ENCODE measurements at places on chromosomes 4 and X.

DNA sequence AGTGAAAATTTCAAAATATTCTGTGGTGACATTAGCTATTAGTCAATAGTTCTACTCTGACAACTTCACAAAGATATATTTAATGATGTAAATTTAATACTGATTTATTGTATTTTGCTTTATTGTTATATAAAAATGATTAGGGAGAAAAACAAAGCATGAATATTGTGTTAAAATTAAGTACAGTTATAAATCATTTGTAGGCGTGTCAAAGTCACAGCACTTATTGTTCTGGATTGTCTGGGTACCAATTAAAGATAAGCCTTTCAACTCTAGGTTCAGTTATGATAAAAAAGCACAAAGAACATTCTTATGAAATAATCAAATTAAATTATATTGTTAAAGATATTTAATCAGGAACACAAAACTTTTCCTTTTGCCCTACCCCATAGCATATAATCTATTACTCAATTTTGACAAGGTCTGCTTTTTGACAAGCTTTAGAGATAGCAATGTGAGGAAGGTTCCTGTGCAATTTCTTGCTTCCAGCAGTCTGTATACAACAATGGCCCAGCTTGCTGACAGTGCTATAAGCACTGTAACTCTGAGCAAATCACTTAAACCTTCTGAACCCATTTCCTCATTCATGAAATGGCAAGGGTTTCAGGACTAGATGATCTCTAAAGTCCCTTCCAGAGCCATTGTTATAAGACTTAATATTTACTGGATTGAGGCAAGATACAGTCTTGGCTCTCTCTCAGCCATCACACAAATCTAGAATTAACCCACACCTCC lies 910.3 kb upstream of the LCORL start:
- DNase-seq, result no peak

GRCh38 chr4:95155759-95156451 lies 392.9 kb downstream of the UNC5C start:
- DNase-seq, result no peak

GRCh38 chrX:40054793-40055192 lies 43.0 kb downstream of the BCOR start:
- no peak for DNase-seq

- no peak for DNase-seq
Measured at GRCh38 chr4:170190265-170190664, 100.5 kb upstream of the AADAT start.

GRCh38 chr4:56427179-56427578 lies 8.2 kb downstream of the PPAT start:
- no peak for DNase-seq

- DNase-seq, result no peak
Measured at GRCh38 chr4:165208741-165209388, 1.5 kb downstream of the KLHL2 start.

DNA sequence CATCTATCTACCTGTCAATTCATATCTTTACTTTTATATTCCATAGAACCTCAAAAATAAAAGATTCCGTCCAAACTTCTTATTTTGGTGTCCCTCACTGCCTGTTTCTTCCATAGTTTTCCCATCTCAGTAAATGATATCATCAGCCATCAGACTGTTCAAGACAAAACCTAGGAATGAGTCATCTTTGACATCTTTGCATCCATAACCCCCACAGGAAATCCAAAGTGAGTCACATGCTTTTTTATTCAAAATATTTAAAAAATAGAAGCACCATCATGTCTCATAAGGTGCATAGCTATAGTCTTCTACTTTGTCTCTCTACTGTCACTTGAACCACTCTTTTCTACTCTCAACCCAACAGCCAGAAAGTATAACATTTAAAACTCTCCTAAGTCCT lies 29.9 kb upstream of the CXXC4 start:
- DNase-seq, result no peak

DNA sequence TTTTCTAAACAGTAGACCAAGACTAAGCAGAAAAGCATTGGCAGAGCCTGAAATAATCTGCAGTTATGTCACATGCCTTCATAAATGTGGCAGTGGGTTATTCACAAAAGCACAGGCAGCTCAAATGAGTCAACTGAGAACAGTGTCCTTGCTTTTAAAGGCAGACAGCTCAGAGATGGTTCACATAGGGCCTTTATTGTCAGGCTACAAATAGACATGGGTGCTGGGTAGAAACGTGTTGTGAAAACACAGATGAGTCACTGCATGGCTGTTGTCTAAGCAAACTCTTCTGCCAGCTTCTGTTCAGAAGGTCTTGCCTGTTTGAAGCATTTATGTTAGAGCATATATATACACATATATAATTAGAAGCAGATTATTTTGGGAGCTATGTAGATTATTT lies 118.0 kb downstream of the SLC4A4 start:
- no peak for DNase-seq

GRCh38 chr4:180394312-180394711 lies 1848.9 kb upstream of the TENM3 start:
- DNase-seq, result no peak

GRCh38 chr4:46804781-46805413 lies 104.1 kb downstream of the COX7B2 start:
- no peak for DNase-seq

- DNase-seq, result no peak
Measured at GRCh38 chrX:133090236-133090809, 6.6 kb downstream of the USP26 start.

GRCh38 chr4:75180790-75181776 lies 248.2 kb downstream of the PARM1 start:
- DNase-seq, result no peak

DNA sequence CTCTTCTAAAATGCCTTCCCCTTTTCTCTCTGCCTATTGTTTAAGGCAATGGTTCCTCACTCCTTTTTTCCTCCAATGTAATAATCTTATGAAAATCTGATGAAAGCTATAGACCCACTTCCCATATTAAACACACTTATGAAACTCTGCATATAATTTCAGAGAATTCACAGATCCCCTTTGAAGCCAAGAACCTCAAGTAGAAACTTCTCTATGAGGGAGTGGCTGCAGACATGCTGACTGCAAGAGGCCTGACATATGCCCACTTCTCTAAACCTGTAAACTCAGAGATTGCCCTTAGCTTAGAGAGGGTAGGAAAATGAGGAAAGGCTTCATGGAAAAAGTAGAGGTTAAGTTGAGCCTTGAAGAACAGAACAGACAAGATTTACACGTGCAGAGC lies 37.6 kb downstream of the TAB3 start:
- no peak for DNase-seq

- DNase-seq, result no peak
Measured at GRCh38 chr4:38077791-38078489, 117.7 kb downstream of the PTTG2 start.

GRCh38 chrX:31969714-31970113 lies 897.9 kb upstream of the FTHL17 start:
- DNase-seq, result no peak

- DNase-seq, result no peak
Measured at GRCh38 chr4:139849219-139849618, 183.6 kb downstream of the MGST2 start.

DNA sequence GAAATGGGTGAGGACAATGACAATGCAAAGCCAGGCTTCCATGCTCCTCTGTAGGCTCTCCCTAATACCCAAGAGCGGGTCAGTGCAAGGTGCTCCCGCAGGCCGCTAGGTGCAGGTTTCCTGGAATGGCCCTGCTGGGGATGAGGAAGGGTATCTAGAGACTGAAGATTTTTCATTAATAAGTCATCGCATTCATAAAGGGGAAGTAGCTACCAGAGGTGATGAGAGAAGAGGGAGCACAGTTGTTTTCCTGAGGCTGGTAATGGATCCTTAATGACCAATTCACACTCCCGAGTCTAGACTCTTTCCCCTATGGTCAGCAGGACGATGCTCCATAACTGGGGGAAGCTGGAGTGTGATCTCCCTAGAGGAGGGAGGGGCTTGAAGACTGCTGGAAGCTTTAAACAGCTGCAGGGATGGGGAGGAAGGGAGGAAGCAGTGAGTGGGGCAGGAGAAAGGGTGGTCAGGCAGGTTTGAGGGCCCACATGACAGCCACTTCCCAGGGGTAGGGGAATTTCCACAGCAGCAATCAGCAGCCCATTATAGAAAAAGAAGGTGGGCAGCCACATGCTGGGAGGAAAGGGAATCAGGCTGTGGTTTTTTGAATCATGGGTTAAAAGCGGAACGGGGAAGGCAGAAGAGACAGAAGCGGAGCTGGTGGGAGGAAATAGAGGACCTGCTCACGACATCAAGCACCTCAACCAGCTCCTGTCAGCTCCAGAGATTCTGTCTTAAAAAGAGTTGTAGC lies 10.2 kb upstream of the ATP6AP2 start:
- DNase-seq, result no peak

GRCh38 chrX:106862972-106863688 lies 40.0 kb downstream of the RIPPLY1 start:
- peak; percentile 26 for DNase-seq

DNA sequence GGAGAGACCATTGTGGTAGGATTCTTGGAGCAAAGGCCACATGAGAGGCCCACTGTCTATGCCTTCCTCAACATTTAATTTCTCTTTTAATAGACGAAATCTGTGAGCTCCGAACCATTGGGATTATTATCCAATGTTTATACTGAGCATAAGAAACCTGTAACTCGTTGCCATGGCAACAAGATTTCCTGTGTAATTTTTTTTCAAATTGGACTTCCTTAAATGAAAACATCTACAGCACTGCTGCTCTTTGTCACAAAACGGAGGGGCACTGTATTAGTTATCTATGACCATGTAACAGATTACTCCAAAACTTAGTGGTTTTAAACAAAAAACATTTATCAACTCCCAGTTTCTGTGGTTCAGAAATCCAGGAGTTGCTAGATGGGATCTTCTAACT lies 38.7 kb downstream of the PPP1R2C start:
- DNase-seq, result no peak

- no peak for DNase-seq
Measured at GRCh38 chrX:69630147-69630546, 14.2 kb downstream of the EDA start.

GRCh38 chr4:2284934-2285612 lies 23.2 kb upstream of the MXD4 start:
- DNase-seq, result no peak

DNA sequence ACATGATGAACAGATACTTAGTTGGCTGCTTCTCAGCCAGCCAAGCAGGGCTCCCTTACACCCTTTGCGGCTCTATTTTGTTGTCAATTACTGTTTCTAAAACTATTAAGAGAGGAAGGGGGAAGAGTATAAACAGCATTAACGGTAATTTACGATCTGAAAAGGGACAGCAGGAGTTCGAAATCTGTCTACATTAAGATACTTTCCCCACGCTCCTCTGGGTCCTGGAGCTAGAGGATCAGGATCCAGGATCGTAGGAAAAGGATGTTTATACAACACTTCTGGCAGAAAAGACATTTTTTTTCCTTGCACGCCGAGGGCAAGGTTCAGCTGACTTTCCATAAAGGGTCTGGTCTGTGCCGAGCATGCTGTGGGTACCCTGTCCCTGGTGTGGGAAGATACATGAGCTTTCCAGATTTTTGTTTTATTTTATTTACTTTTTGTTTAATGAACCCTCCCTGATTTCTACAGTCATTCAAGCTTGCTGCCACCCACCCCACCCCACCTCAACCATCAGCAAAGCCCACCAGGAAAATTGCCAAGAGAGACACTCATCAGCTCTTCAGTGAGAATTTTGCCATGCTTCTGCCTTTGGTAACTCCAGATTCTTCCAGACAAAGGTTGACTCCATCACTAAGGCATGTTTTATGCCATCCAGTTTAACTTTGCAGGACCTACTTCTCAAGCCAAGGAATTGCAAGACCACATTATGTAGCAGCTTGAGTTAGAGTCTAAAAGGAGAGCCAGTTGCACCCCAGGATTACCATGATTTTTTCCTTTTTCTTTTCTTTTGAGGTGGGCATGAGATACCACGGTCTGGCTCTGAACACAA lies 188.1 kb downstream of the QDPR start:
- DNase-seq, result no peak

DNA sequence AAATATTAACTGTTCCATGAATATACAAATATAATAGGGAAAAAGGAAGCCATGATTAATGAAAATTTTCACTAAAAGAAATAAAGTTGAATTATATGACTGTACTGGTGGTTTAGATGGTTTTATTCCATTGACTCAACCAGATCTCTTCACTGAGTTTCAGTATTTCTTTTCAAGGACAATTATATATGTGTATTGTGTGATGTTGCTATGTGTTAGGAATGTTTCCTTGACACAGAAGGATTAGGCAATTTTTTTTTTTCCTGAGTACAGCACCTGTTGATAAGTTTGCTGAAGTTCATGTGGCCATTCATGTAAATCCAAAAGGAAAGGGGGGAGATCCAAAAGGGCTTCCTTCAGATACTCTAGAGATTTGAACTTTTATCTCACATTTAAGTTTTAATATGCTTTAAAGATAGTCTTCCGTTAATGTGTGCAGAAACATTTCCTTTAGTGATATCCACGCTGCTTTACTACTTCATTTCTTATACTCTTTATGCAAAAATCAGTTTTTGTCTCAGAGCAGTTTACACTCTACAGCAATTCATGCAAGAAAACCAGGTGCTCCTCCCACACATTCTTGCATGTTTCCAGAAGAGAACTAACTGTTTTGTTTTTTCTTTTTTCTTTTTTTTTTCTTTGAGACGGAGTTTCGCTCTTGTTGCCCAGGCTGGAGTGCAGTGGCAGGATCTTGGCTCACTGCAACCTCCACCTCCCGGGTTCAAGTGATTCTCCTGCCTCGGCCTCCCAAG lies 249.1 kb downstream of the RPA4 start:
- DNase-seq, result no peak

DNA sequence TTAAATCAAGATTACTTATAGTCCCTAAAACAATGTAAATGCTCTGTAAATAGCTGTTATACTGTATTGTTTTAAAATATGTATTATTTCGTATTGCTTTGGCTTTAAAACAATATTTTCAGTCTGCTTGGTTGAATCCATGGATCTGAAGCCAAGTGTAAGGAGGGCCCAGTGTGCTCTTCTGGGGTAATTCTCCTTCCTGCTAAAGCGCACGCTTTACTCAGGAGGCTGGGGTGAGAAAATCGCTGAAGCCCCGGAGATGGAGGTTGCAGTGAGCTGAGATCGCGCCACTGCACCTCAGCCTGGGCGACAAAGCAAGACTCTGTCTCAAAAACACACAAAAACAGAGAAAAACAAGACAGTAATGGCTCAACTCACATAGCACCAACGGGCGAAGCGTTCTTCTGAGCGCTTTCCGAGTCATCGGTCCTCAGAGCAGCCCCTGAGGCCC lies 391 bp upstream of the IDUA start:
- no peak for DNase-seq

DNA sequence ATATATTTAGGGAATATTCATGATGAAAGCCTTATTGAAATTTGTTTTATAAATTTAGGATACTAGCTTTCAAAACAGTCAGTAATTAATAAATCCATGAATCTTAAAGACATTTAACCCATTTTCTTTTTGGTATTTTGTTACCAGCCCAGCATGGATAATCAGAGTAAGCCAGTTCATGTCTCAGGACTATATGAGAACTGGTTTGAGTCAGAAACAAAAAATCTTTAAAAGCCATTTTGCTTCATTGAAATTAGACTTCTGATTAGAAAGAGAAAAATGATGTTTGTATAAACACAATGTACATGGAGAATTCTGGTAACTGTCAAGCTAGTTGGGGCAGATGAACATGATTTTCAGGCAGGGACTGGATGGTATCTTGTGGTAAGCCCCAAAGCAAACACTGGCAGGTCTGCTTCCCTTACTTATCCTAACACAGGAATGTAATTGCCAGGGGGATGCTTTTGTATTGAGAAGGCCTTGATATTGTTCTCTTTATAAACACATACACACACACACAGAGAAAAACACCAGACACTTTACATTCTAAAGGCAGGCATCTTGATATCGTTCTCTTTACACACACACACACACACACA lies 9.4 kb downstream of the ARHGAP10 start:
- DNase-seq, result no peak

- no peak for DNase-seq
Measured at GRCh38 chr4:105058177-105058812, 88.4 kb upstream of the TET2 start.

GRCh38 chr4:3085948-3086670 lies 11.6 kb downstream of the HTT start:
- DNase-seq, result no peak

Measured in stimulated activated CD4-positive, alpha-beta T cell treated with anti-CD3 and anti-CD28 coated beads, Interleukin-12 subunit alpha, Interleukin-12 subunit beta, amount 100 ng/mL, for 48 hours (primary cell).